Activated CD8-positive, alpha-beta memory T cell treated with anti-CD3 and anti-CD28 coated beads for 1 hour (primary cell): ENCODE measurements at places on chromosomes 7 and 10.

DNA sequence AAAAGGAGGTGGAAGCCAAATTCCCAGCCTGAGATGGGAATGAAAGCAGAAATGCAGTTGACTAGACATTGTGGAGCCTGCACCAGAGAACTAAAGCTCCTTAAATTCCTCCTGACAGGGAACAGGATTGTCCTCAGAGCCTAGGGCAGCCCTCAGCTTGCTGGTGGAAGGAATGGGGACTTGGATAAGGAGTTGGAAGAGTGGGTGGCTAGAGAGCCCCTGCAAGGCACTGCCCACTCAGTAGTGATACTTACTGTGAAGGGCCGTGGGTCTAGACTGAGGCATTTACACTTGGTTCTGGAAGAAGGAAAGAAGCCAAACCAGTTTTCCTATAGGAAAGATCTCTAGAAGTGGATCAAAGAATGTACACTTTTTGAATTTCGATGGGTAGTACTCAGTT is 117.6 kb downstream of the PLCE1 start:
- no peak for DNase-seq

DNA sequence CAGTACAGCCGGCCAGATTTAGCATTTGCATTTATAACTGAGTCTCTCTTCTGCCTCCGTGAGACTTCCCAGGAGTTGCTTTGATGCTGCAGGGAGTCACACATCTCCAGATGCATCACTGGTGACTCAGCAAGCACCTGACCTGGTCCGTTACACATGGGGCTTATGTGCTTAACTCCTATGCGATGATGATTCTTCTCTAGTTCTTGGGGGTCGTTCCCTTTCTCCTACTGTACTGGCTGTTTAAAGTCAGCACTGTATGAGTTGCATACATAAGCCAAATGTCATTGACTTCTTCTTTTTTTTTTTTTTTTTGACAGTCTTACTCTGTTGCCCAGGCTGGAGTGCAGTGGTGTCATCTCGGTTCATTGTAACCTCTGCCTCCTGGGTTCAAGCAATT is 13.0 kb upstream of the AKR1E2 start:
- DNase-seq: no peak

DNA sequence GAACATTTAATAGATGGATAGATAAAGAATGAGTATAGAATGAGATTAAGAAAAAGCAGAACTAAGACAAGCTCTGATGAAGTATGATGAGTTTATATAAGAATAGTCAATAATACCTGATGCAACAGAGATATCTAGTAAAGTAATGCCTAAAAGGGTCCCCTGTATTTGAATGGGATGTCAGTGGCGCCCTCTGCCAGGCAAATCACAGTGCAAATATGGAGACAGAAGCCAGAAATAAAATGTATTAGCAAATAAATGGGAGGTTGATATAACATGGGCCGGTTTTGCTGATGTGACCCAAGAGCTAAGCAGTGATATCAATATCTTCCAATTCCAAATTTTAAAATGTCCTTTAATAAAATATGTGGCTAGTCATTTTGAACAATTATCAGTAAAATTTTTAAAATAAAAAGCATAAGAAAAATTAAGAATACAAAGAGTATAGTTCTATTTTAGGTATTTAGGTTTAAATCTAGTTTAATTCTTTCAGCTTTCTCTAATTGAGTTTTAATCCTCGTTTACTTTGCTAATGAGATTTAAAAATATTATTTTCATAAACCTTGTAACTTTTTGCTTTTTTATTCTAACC is 62.6 kb downstream of the ADK start:
- DNase-seq: peak; percentile 17

DNA sequence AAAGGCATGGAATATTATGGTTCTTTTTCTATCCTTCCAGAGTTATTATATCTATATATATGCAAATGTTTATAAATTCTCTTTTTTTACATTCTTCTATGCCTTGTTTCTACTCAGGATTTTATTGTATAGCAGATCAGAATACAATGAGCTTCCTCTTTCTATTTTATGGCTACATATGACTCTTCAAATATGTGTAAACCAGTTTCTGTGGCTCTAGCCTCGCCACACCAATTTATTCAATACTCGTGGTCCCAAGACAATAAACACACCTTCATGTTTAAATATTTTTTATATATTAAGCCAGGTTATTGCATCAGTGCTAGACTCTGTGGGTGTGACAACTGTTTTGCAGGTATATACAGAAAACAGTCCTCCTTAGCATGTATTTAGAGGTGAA is 237.5 kb upstream of the MKLN1 start:
- no peak for DNase-seq

DNA sequence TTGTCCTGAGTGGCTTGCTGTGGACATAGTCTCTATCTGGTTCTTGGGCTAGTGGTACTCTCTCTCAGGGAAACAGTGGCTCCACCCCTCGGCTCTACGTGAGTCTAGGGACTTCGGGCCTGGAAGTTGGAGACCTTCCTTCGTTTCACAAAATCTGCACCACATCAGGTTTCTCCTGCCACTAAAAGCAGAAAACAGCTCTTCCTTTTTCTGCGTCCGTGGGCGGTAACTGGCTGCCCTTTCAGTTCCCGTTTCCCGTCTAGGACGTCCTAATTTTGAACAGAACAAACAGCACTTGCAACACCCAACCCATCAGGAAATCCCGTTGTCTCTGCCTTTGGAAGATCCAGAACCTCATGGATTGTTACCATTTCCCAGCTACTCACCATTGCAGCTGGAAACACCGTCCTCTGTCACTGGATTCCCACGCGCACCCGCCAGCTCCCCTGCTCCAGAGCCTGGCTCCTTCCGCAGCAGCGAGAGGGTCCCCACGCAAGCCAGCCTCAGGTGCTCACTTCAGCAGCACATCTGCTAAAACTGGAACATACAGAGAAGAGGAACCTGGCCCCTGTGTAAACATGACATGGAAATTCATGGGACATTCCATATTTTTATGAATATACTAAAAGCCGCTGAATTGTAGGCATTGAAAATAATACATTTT is 311.4 kb upstream of the AKR1E2 start:
- DNase-seq: no peak
